Hippocampal formation (tissue), 2 donors: ENCODE measurements at places on chromosomes 11 and 22.

- DNase-seq: peak; percentile 62
Measured at GRCh38 chr22:17562906-17563870, at the start of gene SLC25A18. Gene SLC25A18, plus strand, starts transcription at chr22:17563498. Its CDS starts 16,447 bp downstream, at chr22:17579945.

GRCh38 chr11:27116684-27117083, 76.1 kb downstream of the BBOX1 start:
- DNase-seq: no peak

GRCh38 chr22:43995057-43995685, 28.9 kb upstream of the PARVB start:
- DNase-seq: no peak

- DNase-seq: no peak
Measured at GRCh38 chr11:83528877-83529276, 242.7 kb upstream of the CCDC90B start.

DNA sequence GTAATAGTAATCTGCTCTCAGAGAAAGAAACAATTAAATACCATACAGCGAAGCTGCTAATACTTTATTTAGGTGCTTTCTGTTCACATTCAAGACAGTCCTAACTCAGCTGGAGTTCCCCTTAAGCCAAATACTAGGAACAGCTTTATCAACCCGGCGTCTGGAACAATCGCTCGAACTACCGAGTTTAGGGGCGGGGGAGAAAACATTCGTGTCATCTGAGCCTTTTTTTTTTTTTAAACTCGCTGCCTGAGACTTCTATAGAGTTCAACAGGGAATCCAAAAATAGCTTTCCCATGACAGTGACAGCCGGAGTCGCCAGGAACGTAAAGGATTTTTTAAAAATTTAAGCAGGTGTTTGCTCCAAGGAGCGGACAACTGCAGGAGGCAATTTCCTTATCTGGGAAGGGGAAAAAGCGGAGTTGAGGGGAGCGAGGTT, 852 bp downstream of the TRAF6 start:
- no peak for DNase-seq

GRCh38 chr11:60854140-60854846, 1.5 kb downstream of the PTGDR2 start:
- no peak for DNase-seq

- no peak for DNase-seq
Measured at GRCh38 chr22:23110190-23110921, 31.4 kb downstream of the RSPH14 start.

DNA sequence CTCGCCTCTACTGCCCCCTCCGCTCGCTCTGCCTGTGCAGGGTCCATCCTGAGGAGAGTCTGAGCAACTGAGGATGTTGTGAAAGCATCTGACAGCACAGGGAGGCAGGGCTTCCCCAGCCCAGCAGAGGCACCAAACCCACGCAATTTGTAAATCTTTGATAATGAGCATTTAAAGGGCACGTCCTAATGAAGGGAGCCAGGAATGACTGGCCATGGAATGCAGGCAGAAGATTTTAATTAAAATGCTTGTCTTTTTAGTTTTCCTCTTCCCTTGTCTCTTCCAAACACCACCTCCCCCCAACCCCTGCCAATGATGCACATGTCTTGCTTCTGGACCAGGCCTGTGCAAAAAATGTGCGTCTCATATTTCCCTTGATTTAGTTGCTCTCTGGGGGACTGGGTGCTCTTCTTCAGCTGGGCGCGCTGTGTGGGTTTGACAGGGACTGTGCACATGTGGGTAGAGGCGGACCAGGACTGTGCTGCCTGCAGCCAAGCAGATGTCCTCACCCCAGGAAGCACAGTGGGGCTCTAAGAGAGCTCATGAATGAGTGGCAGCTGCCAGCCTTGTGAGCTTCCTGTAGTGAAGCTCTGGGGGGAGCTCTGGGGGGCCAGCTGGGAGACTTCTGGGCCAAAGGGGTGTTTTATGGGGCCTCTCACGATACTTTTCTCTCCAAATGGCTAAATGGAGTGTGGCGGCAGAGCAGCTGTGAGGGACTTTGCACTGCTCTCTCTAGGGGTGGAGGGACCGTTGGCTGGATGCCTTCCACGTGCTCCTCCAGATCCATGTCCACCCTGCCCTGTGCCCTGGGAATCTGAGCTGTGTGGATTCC, 273.5 kb downstream of the ST3GAL4 start:
- DNase-seq: peak; percentile 75

GRCh38 chr11:132556316-132556715, 976.0 kb downstream of the OPCML start:
- DNase-seq: no peak

GRCh38 chr11:86696004-86696403, 23.6 kb upstream of the ME3 start:
- no peak for DNase-seq

- DNase-seq: no peak
Measured at GRCh38 chr22:34135749-34136148, 215.5 kb upstream of the LARGE1 start.

GRCh38 chr11:35525501-35526175, at the start of gene PAMR1:
Gene PAMR1, minus strand, starts transcription at chr11:35525616. Its CDS starts 31 bp downstream, at chr11:35525585.
- peak; percentile 9 for DNase-seq

- no peak for DNase-seq
Measured at GRCh38 chr22:18120857-18121256, 10.2 kb downstream of the TUBA8 start.

DNA sequence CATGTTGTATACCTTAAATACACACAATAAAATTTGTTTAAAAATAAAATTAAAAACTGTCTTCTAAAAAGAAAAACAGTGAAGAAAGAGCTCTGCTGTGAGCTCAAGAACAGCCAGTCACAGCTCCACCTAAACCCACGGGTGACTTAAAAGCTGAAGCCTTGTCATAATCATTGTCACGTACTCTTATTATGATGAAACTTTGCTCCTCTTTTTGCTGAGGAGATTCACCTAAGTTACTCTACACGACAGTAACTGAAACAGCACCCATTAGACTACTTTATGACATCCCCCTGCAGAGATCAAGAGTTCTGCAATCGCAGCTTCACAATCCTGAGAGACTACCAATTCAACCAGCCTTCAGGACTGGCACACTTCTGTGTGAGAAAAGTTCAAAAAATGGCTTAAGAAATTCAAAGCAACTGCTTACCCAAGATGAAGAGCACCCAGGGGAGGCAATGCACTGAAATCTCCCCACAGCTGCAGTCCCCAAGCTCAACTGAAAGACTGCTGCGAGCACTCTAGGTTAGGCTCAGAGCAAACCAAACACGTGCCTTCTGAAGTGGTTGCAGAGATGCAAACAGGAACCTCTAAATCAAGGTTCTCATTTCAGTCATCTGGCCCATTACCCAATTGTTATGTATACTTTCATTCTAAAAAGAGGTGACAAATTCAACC, at the start of gene JAML:
Gene JAML, minus strand, starts transcription at position 501 of the 678 bp plus-strand sequence. CDS start 10,145 bp downstream, outside the sequence.
- no peak for DNase-seq

DNA sequence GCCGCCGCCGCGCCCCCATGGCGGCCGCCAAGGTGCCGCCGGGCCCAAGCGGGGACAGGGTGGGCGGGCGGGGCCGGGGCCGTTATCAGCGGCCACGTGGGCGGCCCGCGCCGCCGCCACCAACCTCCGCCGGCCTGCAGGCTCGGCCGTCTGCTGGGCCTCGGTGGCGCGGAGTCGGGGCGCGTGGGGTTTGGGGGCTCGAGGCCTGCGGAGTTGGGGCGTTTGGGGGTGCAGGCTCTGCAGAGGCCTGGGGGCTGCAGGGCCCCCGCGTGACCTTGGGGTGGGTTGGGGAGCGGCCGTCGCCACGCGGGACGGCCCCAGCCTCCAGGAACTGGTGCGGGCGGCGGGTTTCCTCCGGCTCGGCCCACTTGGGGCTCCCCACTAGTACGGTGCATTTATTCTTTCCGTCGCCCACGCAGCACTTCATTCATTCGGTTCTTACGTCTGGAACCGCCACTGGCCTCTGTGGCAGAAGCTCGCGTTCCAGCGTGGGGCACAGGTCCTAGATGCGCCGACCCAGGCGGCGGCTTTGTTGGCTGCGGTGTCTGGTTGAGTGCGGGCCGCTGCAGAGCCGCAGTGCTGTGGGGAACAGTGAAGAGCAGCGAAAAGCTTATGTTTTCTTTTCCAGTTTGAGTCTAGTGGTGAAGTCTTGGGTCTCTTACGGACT, 740 bp upstream of the TRMT2A start:
- DNase-seq: no peak

- no peak for DNase-seq
Measured at GRCh38 chr22:44878483-44879300, 126.3 kb downstream of the ARHGAP8 start.

DNA sequence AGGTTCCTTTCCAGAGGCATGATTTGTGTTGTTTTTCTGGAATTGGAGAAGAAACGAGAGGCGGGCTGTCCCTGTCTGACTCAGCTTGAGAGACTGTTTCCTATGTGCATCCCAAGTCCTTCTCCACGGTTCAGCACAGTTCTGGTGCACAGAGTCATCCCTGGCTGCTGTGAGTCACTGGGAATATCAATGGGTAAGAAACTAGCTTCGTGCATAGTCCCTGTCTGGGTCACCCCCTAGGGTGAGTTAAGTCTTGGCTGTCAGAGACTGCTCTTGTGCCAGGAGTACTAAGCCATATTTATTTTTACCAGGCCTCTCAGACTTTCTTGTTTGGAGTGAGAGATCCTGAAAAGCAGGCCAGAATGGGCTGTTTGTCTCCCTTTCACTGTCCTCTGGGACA, 2.4 kb upstream of the LRP4 start:
- DNase-seq: no peak

DNA sequence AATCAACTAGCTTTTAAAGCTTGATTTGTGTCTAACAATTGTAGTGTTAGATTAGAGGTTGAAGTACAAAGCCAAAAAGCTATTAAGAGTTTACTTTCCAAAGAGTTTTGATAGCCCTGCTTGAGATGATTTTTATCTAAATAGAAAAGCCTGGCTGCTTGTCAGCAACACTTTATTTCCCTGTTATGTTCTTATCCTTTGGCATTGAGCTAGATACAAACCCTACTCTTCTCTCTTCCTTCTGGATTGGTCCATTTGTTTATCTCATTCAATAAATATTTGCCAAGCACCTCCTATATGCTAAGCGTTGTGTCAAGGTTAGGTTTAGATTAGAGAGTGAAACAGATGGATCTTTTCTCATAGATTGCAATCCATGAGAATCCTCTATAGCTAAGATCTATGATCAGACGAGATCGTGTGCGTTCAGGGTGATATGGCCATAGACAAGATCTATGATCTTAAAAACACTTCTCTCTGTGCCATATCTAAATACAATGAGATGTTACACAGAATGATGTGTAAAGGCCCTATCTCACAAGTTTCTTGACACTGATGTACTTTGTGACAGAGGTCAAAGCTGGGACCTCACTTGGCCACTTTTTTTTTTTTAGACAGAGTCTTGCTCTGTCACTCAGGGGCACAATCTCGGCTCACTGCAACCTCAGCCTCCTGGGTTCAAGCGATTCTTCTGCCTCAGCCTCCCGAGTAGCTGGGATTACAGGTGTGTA, 57.8 kb downstream of the CTNND1 start:
- DNase-seq: no peak

DNA sequence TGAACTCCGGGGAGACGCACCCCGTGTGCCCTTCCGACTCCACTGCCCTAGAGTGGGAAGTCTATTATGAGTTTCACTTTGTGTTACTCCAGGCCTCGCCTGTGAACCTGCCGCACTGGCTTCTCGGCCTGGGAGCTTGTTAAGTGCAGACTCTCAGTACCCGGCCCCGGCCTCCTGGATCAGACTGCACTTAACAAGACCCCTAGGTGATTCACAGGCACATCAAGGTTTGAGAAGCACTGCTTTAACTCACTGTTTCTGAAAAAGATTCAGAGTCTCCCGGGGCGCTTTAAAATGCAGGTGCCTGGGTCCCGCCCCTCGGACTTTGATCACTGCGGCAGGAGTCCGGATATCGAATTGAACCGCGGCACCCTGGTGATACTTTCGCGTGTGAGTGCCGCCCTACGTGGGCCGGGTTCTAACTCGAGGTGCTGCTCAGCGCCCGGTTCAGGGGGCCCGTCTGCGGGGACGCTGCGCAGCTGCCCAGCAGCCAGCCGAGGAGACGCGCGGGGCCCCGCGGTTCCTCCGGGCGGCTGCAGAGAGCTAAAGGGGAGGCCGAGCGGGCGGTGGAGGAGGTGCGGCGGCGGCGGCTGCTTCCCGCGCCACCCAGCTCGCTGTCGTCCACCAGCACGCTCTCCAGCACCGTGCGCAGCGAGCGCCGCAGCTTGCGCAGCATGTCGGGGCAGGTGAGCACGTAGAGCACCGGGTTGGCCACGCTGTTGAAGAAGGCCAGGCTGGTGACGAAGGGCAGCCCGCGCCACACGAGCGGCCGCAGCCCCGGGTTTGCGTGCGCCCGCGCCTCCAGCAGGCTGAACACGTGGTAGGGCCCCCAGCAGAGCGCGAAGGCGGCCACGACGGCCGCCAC, 3.4 kb downstream of the PTGDR2 start:
- no peak for DNase-seq

- DNase-seq: no peak
Measured at GRCh38 chr11:128555606-128556005, 31.8 kb downstream of the ETS1 start.

- DNase-seq: no peak
Measured at GRCh38 chr22:28171115-28171514, 252.1 kb upstream of the PITPNB start.

GRCh38 chr11:97354026-97354425, 964.2 kb downstream of the JRKL start:
- no peak for DNase-seq

DNA sequence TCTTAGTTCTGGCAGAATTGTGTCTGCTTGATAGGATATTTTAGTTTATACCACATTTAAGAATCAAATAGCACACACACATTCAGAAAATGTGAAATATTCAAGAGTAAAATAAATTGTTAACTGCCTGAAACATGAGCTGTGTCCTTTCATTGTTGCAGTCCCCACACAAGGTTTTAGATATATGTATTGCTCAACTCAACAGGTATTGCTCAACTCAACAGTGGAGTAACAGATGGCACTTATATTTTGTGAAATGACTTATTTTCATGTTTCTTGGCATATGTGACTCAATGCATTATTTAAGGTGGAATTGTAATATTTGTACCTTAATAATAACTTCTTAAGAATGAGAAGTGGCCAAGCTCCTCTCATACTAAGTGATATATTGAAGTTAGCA, 760.3 kb downstream of the CNTN5 start:
- DNase-seq: no peak

GRCh38 chr22:40560994-40561515, 75.5 kb downstream of the MRTFA start:
- DNase-seq: no peak
